ENCODE measurements at places on chromosomes 11 and 22.

DNA sequence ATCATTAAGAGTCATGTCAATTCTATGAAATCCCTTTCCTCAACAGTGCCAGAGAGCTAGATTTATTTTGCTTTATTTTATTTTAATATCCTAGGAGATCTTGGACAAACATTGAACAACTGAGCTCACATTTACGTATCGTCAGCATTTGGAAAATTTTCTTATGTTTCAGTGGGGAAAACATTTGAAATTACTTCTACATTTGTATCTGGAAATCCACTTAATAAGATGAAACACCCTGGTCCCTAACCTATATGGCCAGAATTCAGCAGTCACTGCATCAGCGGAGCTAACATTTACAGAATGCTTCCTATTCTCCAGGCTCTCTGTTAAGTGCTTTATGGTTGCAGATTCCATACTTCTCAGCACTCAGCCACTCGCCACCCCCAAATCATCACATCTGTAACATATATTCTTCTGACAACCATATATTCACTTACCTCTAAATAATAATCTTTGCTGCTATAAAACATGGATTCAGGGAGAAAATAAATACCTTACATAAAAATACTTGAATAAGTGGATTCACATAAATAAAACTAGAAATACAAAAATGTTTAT, 773.9 kb downstream of the JRKL start:
- DNase-seq = no peak

DNA sequence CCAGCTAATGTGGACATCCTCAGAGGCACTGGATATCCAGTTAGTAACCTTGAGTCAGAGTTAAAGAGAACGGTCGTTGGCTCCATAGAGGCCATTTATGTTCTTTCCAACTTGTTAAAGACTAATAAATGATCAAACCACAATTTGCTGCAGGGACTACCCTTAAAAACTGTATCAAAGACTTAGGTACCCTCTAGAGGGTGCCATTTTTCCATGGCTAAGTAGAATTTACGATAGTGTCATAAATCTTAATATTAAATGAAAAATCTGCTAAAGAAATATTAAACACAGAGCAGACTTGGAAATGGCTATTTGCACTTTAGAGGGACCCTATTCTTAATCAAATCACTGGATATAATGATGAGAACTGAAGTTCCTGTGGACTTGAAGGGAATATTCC, 685.2 kb upstream of the CHORDC1 start:
- DNase-seq = peak; percentile 4

- DNase-seq = no peak
These were observed 7.3 kb downstream of the RELT start for GRCh38 chr11:73383249-73384124.

- DNase-seq = no peak
These were observed 36.5 kb downstream of the RRAS2 start for GRCh38 chr11:14322510-14322909.

DNA sequence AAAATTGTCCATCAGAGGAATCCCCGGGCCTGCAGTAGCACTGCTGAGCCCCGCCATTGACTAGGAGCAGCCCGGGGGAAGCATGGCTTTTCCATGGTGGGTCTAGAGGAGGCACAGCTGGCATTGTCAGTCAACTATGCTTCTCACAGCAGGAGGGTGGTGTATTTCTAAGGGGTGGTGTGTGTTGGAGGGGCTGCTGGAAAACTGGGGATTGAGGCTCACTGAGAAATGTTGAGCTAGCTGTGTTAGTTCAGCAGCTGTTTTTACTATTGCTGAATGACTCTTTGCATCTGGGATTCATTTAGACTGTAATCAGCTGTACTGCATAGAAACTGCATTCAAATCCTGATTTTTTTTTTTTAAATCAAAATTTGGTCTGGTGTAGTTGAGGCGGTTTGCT, 5.6 kb downstream of the DDX10 start:
- peak; percentile 39 for DNase-seq

DNA sequence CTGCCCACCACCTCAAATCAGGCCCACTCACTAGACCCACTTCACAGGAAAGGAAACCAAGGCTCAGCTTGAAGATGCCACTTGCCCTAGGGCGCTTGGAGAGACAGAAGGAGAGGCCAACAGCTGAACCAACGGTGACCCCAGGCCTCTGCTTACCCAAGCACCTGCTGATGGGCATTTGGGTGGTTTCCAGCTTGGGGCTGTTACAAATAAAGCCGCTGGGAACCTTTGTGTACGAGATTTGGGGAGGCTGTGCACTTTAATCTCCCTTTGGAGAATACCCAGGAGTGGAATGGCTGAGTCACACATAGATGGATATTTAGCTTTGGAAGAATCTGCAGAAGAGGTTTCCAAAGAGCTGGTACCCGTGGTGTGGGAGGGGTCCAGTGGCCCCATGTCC, 50.9 kb upstream of the LINC01488 start:
- no peak for DNase-seq

GRCh38 chr11:32092581-32093170, 1.8 kb downstream of the RCN1 start:
- DNase-seq = no peak

- DNase-seq = peak; percentile 19
These were observed 5.8 kb downstream of the A4GALT start for GRCh38 chr22:42714768-42715390.

DNA sequence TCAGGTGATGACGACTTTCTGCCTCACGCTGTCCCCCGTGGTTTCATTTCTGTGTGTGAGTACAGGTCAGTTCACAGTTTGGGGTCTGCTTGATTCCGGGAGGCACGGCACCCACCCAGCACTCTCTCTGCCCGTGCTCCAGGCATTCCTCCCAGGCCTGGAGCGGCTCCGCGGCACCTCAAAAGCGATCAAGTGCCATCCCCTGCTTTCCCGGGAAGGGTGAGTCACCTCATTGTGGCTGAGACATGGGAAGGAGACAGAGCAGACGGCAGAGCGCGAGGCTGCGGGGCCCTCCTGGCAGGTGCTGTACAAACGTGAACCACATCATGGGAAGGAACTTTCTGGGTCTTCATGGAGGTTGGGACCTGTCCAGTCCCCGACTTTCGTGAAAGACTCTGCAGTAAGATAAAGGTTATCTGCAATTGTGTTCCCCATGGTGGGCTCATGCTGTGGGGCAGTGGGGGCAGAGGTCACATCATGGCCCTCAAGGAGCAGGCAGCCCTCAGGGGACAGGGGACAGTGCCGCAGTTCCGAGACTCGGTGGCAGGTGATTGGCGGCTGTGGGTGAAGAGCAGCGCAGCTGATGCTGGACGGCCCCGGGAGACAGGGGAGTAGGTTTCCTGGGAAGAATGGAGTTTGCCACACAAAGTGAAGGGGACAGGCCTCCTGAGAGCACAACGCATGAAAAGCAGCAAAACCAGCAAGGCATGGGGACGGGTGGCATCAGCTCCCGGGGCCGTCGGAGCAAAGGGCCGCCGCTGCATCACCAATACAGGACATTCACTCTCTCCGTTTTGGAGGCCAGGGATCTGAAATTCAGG, 65.3 kb downstream of the CELSR1 start:
- DNase-seq = no peak

GRCh38 chr11:88402784-88403183, 65.2 kb upstream of the CTSC start:
- no peak for DNase-seq

- DNase-seq = no peak
These were observed 74.1 kb downstream of the TRIM29 start for GRCh38 chr11:120063686-120064340.

DNA sequence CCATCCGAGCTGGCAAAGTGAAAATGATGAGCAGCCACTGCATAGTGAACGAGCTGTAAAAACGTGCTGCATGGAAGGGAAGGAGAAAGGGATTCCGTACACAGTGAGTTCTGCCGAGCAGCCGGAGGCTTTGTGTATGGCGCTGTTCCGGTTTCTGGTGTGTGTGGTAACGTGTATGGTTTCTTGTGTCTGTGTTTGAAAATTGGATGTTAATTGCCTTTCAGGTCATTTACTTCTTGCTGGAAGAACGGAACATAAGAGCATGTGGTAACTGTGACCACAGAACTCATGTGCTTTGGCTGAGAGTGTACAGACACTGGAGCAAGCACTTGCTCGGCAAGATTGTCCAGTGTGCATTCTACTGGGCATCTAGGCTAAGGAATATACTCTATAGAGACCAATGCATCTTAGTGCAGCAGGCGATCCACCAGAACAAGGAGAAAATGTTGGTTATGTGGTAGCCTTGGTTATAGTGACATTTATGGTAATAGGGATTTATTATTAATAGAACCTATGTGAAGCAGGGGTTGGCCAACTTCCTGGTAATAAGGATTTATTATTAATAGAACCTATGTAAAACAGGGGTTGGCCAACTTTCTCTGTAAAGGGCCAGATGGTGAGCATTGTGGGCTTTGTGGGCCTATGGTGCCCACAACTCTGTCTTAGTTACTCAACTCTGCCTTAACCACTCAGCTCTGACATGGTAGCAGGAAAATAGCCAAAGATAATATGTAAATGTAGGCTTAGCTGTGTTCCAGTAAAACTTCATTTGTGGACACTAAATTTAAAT, 49.2 kb downstream of the GRAMD1B start:
- no peak for DNase-seq

DNA sequence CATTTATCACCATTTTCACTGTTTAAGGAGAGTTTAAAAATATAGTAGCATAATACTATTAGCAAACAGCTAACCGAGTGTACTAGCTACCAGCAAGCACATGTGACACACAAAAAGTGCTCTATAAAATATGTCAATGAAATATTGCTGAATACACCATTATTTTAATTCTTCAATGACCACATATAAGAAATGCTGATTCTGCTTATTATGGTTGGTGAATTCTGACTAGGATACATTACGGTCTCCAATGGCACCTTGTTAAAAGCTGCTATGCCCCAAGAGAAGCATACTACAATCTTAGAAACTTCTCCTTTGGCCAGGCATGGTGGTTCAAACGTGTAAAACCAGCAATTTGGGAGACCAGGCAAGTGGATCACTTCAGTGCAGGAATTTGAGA, 129.8 kb downstream of the MRTFA start:
- no peak for DNase-seq

DNA sequence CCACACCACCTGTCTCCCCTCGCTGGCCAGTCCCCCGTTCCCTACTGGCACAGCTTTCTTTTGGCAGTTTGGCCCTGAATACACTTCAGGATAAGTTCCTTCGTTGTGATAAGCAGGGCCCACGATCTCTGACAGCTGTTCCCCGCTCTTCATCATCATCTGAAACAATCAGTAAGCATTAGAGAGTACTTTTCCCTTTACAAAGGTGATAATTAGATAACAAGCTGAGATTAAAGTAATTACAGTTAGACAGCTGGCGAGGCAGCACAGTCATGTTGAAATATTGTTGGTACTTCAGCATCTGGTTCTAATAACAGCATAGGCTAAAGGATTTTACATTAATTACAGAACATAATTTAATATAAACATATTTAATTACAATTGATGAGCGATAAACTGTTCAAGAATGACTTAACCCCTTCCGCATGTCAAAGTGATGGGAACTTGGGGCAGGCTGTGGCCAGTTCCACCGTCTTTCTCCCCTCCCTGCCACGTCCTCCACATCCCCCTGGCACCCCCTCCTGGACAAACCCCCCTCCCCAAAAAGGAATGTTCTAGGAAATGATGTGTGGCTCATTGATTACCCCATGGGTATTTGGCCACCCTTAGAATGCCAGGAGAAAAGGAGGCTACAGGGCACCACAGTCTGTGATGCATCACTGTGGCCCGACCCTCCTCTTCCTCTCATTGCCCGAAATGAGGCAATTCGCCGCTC, 134.9 kb downstream of the RCN1 start:
- no peak for DNase-seq

DNA sequence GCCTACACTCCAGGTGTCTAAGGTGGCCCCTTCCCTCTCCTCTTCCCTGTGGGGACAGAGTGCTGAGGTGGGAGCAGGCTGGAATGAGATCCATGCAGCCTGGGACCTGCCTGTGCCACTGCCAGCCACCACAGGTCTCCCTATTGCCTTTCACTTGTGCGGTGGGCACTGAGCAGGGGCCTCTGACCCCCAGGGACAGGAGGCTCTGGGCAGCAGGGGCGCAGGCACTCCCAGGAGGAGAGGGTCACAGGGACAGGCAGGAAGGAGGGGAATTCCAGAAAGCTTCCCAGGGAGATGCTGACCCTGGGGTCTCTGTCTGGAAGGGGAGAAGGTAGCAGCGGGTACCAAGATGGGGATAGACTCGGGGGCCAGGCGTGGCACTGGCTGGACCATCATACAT, 228.5 kb upstream of the B3GAT1 start:
- DNase-seq = no peak

DNA sequence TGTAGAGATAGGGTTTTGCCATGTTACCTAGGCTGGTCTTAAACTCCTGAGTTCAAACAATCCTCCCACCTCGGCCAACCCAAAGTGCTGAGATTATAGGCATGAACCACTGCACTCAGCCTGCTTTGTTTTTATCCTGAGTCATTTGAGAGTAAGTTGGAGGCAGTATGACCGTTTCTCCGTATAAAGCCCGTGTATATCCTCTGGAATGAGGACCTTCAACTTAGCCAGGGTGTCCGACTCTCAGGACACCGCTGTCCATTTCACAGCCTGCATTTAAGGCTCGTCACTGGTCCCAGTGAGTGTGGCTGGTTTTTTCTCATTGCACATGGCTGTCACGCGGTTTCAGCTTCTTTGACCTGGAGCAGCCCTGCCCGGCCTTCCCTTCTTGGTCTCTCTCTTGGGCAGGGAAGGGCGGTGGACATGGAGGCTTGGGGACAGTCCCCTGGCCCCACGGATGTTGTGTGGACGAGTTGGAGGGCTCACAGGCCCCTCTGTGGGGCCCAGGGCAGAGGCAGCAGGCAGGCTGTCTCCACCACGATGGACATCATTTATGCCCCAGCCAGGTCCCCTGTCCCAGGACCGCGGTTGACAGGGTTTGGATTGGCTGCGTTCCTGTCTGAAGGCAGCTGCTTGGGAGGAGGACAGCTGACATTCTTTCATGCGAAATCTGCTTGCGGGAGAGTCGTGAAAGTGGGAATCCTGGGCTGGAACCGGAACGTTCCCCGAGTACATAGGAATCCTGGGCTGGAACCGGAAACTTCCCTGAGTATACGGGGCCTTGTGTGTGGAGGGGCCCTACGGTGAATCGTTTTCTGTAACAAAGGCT, 93.3 kb downstream of the KCNQ1 start:
- no peak for DNase-seq

DNA sequence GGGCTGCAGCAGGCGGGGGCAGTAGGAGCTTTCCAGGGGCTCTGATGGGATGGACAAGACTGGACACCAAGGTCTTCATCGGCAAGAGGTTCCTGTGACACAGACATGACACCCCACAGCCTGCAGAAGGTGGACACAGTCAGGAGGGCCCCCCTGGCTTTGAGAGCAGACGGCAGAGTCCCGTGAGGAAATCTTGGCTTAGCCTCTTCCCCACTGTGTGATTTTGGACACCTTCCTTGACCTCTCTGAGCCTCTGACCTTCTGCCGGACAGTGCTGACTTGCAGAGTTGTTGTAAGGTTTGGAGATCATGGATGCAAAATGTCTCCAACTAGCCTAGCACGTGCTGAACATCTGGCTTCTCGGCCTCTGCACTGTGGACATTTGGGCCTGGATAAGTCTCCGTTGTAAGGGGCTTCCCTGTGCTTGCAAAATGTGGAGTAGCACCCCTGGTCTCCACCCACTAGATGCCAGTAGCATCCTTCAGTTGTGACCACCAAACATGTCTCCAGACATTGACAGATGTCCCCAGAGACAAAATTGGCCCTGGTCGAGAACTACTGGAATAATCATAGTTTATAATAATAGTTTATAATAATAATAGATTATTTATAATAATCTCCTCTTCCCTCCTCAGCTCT, 54.6 kb downstream of the MCM5 start:
- no peak for DNase-seq

GRCh38 chr11:105432241-105432995, 177.5 kb upstream of the GRIA4 start:
- DNase-seq = no peak

GRCh38 chr11:86047275-86047991, 21.5 kb downstream of the PICALM start:
- DNase-seq = peak; percentile 55
